Panc1 (cell line): ENCODE measurements at places on chromosomes 13 and 19.

DNA sequence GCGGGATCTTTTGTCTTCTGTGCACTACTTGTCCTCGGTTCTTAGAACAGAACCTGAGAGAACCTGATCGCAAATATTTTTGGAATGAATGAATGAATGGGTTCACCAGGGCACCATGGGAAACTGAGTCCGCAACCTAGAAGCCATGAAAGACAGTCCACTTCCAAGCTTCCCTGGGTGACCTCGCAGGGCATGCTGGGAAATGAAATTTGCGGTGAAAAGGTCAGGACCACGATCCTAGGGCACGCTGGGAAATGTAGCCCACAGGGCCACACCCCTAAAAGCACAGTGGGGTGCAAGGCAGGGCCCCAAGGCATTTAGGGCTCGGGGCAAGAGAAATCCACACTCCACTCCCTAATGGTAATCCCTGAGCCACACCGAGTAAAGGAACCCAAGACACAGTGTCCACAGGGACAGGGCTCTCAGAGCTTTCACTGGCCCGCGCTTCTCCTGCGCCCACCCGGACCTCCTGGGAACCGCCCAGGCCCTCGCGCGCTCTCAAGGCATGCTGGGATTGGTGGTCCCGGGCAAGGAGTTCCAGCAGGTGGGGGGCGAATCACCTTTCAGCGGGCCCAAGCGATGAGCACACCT lies 1.1 kb upstream of the PPP1R12C start:
- DNase-seq: no peak

GRCh38 chr13:63700350-63700749 lies 2284.7 kb upstream of the PCDH20 start:
- DNase-seq: no peak

DNA sequence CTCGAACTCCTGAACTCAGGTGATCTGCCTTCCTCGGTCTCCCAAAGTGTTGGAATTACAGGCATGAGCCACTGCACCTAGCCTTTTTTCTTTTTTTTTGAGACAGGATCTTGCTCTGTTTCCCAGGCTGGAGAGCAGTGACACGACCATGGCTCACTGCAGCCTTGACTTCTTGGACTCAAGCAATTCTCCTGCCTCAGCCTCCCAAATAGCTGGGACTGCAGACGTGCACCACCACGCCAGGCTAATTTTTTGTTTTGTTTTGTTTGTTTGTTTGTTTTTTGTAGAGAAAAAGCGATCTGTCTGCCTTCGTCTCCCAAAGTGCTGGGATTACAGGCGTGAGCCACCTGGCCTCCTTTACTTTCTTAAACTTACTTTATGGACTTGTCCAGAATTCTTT lies 6.5 kb upstream of the SIN3B start:
- no peak for DNase-seq

DNA sequence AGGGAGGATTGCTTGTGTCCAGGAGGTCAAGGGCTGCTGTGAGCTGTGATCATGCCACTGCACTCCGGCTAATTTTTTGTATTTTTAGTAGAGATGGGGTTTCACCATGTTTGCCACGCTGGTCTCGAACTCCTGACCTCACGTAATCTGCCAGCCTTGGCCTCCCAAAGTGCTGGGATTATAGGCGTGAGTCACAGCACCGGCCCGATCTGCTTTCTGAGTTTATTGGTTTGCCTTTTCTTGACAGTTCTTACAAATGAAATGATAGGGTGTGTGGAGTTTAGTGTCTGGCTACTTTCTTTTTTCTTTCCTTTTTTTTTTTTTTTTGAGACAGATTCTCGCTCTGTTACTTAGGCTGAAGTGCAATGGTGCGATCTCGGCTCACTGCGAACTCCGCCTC lies 848 bp downstream of the C19orf44 start:
- DNase-seq: no peak

DNA sequence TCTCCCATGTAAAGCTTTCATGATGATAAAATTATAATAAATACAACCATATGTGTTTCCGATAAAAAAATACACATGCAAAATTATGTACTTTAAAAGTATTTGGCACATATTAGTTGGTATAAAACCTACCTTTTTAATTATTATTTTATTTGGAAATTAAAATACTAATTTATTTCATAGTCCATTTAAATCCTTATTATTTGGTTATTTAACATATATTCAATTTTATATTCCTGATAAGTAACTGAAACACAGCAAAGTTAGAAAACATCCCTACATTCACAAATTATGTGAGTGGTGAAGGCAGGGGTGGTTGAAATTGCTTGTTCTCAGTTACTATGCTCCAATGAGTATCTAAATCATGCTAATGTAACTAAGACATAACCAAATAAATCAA lies 920.5 kb downstream of the SLITRK1 start:
- DNase-seq: no peak

- DNase-seq: no peak
Measured at GRCh38 chr19:3970313-3970807, 539 bp downstream of the DAPK3 start.

DNA sequence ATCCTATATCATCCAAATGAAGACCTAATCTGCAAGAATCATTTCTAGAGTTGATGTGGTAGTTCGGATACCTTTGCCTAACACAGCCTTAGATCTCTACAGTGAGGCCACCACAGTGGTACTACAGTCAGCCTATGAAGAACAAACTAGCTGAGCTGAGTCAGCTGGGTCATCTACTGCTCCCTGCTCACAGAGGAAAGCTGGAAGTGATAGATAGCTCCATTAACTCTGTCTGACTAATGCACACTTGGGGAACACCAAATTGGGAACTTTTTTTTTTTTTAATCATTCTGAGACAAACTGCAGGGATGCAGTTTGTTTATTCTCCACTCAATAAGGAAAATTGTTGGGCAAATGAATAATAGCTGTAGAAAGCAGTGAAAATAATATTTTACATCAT lies 1160.6 kb downstream of the PCDH9 start:
- DNase-seq: no peak

DNA sequence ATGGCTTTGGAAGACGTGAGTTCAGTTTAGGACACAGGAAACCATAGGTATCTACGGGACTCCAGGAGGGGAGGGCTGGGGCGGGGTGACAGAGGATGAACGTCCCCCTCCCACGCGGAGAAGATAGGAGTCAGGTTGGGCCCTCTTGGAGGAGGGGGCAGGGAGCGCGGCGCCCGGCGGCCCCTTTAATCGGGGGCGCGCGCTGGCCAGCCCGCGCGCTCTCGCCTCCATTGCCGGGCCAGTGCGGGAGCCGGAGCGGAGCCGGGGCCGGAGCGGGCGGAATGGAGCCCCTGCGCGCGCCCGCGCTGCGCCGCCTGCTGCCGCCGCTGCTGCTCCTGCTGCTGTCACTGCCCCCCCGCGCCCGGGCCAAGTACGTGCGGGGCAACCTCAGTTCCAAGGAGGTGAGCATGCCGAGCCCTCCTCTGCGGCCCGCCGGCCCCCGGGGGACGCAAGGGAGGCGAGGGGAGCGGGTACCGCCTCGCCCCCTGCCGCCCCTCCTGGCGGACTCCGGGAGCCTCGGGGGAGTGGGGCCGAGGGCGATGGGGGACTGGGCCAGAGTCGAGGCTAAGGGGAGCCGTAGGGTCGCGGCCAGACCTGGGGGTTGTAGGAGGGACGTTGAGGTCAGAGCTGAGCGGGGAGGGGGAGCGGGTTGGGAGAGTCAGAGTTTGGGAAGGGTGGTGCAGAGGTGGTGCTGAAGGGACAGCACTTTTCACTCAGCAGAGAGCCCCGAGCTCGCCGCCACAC lies at the start of gene TMEM145:
Gene TMEM145, plus strand, starts transcription at position 214 of the 744 bp plus-strand sequence. Its CDS starts 68 bp downstream, at position 282.
- no peak for DNase-seq

GRCh38 chr13:79197933-79198332 lies 208.1 kb downstream of the RBM26 start:
- DNase-seq: no peak

DNA sequence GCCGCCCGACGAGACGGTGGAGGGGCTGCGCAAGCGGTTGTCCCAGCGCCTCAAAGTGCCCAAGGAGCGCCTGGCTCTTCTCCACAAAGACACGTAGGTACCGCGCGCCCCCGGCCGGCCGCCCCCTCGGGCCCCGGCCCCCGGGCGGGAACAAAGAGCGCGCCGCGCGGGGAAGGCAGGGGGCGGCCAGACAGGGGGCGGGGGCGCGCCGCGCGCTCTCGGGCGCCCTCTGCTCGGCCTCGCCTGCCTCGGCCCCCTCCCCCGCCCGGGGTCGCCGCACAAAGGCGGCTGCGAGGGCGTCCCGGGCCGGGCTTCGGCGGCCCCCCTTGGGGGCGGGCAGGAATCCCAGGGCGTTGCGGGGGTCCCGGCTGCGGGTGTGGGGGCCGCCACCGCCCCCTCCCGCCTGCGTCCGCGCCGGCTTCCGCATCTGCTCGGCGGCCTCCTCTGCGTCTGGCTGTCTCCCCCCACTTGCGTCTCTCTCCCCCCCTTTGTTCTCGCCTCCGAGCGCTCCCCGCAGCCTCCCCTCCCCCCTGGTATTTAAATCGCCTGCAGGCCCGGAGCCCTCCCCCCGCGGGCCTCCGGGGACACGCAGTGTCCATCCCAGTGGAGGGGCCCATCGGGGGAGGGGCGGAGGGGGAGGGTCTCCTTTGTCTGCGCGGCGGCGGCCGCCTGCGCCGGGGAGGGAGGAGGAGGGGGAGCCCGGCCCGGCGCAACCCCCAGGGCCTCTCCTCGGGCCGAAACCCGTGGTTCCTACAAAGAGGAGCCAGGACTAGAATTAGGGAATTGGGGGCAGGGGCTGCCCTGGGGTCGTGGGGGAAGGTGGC lies 2.3 kb downstream of the MIDN start:
- DNase-seq: no peak

DNA sequence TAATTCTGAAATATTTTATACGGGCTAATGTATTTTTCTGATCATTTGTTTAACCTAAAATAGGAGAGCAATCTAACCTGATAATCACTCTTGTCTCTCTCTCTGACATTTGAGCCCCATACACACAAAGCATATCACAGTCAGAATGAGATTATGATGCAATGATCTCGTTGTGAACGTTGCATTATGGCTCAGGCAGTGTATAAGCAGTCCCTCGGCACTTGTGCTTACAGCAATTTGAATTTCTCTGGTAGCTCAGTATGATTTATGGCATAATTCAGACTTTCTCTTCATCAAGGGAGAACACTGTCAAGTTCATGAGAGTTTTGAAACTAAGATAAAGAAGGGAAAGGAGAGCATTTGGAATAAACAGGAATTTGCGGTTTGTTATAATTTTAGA lies 256.1 kb downstream of the DACH1 start:
- no peak for DNase-seq

GRCh38 chr13:42266473-42266872 lies 5.5 kb upstream of the AKAP11 start:
- no peak for DNase-seq

DNA sequence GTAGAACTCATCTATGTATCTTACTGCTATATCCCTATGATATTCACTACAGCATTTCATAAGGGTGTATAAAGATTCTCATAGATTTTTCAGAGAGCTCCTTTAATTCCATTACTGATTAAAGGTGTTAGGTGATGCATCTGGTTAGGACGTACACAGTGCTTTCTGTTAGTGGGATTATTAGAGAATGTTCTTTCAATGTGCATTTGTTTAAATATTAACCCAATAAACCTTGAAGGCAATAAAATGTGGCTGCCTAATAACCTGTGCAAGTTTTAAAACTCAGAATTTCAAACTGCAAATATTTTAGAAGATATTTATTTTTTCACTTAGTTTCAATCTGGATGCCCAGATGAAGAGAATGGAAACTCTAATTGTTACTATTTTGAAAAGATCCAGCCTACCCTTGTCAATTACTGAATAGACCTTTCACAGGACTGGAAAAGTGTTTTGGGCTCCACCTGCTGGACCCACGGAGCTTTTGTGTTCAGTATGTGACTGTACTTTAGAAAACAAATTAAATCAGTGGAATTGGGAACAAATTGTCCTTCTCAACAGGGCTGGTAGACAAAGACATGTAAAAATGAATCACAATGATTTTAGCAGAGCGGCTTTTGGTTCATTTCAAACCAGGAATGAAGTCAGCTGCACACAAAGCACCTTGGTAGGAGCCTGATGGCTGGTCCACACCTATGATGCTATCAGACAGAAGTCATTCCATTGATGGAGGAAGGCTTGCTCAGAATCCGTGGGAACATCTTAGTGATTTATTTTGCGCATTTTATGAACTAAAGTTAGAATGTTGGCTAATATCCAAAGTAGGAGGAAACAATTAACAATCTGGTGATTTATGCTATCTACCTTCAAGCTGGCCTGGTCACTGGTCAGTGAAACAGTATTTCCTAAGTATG lies 89.4 kb upstream of the RAP2A start:
- DNase-seq: no peak

GRCh38 chr13:100735494-100735893 lies 60.9 kb upstream of the TMTC4 start:
- DNase-seq: no peak

DNA sequence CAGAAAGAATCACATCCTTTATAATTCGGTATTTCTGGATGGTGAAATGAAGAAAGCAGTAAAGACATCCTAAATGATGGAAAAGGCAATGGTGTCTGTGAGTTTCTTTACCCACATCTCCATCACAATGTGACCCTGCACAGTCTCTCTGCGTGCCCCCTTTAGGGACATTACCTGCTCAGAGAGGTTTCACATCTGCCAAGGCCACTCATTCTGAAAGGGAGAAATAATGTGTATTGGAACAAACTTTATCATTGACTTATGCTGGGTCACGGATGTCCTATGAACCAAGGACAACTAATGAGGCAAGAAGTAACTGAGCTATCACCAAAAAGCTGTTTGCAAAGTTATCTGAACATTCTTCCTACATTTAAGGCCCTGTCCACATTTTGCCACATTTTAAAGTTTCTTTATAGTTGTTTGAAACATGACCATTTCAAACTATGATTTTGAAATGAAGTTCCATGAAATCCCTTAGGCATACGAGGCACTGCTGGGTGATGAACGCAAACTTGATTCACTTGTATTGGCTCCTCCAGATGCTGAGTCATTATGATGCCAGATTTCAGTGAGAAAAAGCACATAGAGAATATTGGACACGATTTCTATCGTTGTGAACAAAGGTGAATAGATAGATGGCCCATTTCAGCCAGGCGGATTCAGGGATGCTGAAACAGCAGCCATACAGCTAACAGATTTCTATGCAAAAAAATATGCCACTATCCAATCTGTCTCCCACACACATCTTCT lies 63.5 kb upstream of the HMGB1 start:
- no peak for DNase-seq

- DNase-seq: no peak
Measured at GRCh38 chr13:70634893-70635292, 526.6 kb upstream of the KLHL1 start.

- DNase-seq: peak; percentile 88
Measured at GRCh38 chr19:6639439-6639838, 30.5 kb downstream of the TNFSF14 start.
